Transverse colon (tissue), 4 donors: ENCODE measurements at places on chromosomes 5 and 9.

GRCh38 chr9:119611565-119611964, 242.3 kb upstream of the BRINP1 start:
- no peak overlapping the region for H3K4me3 ChIP-seq
- no peaks in the 10 kb centered on the region for H3K27me3 ChIP-seq
- no peak for DNase-seq
- no peak overlapping the region for H3K27ac ChIP-seq
- H3K4me1 ChIP-seq = no peaks in the 10 kb centered on the region
- no peaks in the 10 kb centered on the region for H3K36me3 ChIP-seq

- no peaks in the 10 kb centered on the region for H3K36me3 ChIP-seq
- DNase-seq = no peak
- no peaks in the 10 kb centered on the region for H3K4me1 ChIP-seq
- H3K27ac ChIP-seq = no peak overlapping the region
Observed at GRCh38 chr5:50888751-50889150, 222.3 kb downstream of the PARP8 start.

GRCh38 chr5:147037515-147038205, 159.1 kb upstream of the PPP2R2B start:
- no peak overlapping the region for H3K27ac ChIP-seq
- H3K4me1 ChIP-seq = no peaks in the 10 kb centered on the region
- no peaks in the 10 kb centered on the region for H3K36me3 ChIP-seq

DNA sequence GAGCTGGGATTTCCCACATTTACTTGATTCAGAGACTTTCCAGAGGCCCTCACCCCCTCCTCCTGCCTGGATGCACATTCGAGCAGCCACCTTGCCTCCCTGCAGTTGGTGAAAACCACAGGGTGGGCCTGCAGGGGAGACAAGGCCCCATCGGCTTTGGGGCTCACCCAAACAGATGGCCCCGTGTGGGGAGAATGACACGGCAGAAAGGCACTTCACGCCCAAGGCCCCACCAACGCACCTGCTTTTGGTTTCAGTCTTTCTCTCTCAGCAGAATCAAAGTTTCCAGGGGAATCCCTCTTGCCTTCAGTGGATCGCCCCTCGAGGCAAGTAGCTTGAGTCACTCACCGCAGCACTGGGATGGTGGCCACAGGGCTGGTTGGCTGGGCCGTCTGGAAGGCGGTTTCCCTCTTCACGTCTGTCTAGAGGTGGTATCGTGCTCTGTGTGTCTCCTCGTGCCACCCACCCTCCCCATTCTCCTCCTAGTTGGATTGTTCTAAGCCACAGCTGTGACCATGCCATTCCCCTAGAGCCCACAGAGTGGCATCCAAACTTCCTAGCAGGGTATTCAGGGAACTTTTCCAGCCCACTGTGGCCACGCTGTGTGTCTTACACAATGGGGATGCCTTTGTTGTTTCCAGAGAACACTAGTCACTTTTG, 31.8 kb downstream of the SEC61B start:
- DNase-seq = peak; percentile 49
- no peaks in the 10 kb centered on the region for H3K36me3 ChIP-seq
- H3K4me1 ChIP-seq = peaks cover 2% of the 10 kb centered on the region
- H3K4me3 ChIP-seq = no peak overlapping the region

DNA sequence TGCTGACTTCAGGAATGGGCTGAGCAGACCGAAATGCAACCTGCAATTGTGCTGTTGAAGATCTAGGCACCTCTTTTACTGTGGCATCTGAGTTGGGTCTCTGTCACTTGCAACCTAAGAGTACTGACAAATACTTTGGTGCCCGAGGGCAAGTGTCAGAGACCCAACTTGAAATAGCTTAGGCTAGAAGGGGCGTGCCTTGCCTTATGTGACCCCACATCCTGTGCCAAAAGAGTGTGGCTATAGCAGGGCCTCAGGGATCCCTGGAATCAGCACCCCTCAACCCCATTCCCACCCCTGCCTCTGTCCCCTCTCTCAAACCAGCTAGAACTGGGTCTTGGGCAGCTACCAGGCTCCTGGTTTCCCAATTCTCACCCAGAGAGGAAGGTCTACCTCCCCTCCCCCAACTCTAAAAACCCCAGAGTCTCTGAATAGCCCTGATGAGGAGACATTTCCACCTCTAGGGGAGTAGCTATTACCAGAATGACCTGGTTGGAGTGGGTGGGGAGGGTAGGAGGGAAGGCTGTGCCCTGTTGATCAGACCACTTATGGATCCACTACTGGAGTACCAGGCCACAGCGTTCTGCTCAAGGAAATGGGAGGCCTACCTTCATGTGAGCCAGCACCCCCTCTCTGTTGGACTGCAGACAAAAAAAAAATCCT, 17.5 kb downstream of the RAI14 start:
- peak overlapping the region; percentile 27 for H3K27ac ChIP-seq
- H3K4me3 ChIP-seq = no peak overlapping the region
- H3K27me3 ChIP-seq = no peaks in the 10 kb centered on the region
- H3K36me3 ChIP-seq = no peaks in the 10 kb centered on the region

DNA sequence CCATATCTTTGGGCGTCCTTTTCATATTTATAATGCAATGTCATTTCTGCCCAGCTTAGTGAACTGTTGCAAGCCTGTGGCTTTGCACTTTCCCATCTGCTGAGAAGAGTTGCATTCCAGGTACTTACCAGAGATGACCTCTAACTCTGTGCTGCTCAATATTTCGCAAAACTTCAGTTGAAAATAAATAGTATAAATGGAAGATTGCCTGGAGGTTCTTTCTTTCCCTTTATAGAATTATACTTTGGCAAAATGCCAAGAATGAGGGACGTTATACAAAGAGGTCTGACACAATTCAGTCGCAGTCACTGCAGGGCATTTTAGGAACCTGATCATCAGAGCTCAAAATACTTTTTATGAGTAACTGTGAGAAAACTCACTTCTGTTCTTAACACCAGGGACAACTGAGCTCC, 18.9 kb upstream of the VLDLR start:
- no peaks in the 10 kb centered on the region for H3K36me3 ChIP-seq
- H3K27me3 ChIP-seq = no peaks in the 10 kb centered on the region
- DNase-seq = no peak
- no peaks in the 10 kb centered on the region for H3K4me1 ChIP-seq
- H3K4me3 ChIP-seq = no peak overlapping the region
- H3K27ac ChIP-seq = no peak overlapping the region

- H3K27ac ChIP-seq = no peak overlapping the region
- DNase-seq = no peak
- H3K36me3 ChIP-seq = no peaks in the 10 kb centered on the region
- no peaks in the 10 kb centered on the region for H3K4me1 ChIP-seq
Observed at GRCh38 chr5:158754018-158754514, 345.6 kb downstream of the EBF1 start.

DNA sequence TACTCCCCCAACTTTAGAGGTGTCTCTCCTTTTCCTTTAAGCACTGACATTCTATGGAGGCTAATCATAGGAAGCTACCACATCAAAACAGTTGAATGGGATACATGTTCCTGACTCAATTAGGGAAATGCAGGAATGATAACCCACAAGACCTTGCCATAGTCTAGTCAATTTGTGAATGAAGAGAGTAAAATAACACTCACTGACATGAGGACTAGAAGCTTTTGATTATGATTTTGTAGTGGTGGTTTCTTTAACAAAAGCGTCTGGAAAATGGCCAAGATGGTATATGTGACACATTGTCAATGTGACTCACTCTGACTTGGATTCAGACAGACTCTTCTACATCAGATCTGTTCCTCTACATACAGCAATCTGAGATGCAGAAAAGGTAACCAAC, 13.7 kb upstream of the PRELID2 start:
- DNase-seq = no peak
- H3K27me3 ChIP-seq = no peaks in the 10 kb centered on the region
- no peak overlapping the region for H3K4me3 ChIP-seq
- H3K27ac ChIP-seq = no peak overlapping the region
- no peaks in the 10 kb centered on the region for H3K36me3 ChIP-seq

GRCh38 chr9:33329117-33329563, 38.8 kb downstream of the NFX1 start:
- H3K4me1 ChIP-seq = peaks cover 39% of the 10 kb centered on the region
- no peaks in the 10 kb centered on the region for H3K36me3 ChIP-seq
- peak; percentile 81 for DNase-seq
- H3K27ac ChIP-seq = peak overlapping the region; percentile 89

- no peak within 1 kb of the TSS for H3K27ac ChIP-seq
- no peaks in the 10 kb centered on the region for H3K36me3 ChIP-seq
- H3K4me1 ChIP-seq = peaks cover 48% of the 10 kb centered on the region
Observed at GRCh38 chr9:124011460-124012301, at the start of gene LHX2. Gene LHX2, plus strand, starts transcription at chr9:124011768. Its CDS starts 581 bp downstream, at chr9:124012349.

GRCh38 chr9:130590305-130590704, 10.9 kb downstream of the FUBP3 start:
- H3K27me3 ChIP-seq = no peaks in the 10 kb centered on the region
- no peak for DNase-seq
- no peak overlapping the region for H3K4me3 ChIP-seq
- no peak overlapping the region for H3K27ac ChIP-seq
- H3K36me3 ChIP-seq = no peaks in the 10 kb centered on the region

DNA sequence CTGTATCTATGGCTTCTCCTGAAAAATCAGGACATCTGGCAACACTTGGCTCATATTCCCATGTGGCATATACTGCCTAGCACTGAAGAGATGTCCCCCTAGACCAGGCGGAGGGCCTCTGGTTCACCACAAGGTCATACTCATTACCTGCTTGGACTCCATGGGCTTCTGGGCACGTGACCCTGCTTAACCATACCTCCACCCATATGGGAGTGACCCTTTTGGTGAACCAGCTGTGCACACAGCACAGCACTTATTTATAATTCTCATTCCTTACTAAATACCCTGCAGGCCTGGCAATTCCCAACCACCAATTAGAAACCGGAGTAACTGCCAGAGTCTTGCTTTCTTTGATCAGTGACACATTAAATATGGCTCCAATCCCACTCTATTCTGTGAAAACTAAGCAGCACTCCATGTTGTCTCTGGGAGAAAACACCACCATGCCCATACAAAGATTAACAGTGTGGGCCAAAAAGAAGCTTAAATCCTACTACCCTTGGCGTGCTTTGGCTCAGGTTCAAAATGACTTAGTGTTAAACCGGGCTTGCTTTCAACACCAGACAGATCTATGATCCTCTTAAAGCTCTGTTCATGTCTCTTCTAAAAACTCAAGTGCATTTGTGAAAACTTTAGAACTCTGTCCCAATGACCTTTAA, 57.7 kb downstream of the MTMR12 start:
- H3K27me3 ChIP-seq = no peaks in the 10 kb centered on the region
- H3K27ac ChIP-seq = no peak overlapping the region
- no peak overlapping the region for H3K4me3 ChIP-seq
- H3K4me1 ChIP-seq = no peaks in the 10 kb centered on the region
- no peak for DNase-seq
- peaks cover 30% of the 10 kb centered on the region for H3K36me3 ChIP-seq

- no peaks in the 10 kb centered on the region for H3K36me3 ChIP-seq
- H3K4me3 ChIP-seq = no peak overlapping the region
- H3K4me1 ChIP-seq = no peaks in the 10 kb centered on the region
- H3K27ac ChIP-seq = no peak overlapping the region
- no peaks in the 10 kb centered on the region for H3K27me3 ChIP-seq
Observed at GRCh38 chr5:1429496-1429895, 15.7 kb downstream of the SLC6A3 start.

DNA sequence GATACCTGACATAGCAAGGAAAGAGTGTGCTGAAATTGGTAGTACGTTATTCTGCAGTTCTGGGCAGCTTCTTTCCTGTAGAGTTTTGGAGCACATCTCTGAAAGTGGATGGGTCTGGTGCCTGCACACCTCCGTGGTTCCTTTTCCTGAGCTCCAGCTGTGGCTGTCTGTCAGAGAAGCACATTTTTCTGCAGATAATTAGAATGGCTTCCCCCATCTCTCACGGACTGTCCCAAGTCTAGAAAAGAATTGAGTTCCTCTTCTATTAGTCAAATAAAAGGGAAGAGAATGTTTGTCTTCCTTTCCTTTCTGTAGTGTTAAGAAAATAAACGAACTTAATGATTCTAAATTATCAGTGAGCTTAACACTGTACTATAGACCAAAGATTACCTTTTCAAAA, 55.7 kb downstream of the VCAN start:
- no peaks in the 10 kb centered on the region for H3K36me3 ChIP-seq
- no peak for DNase-seq
- H3K4me1 ChIP-seq = no peaks in the 10 kb centered on the region
- H3K4me3 ChIP-seq = no peak overlapping the region
- no peaks in the 10 kb centered on the region for H3K27me3 ChIP-seq

DNA sequence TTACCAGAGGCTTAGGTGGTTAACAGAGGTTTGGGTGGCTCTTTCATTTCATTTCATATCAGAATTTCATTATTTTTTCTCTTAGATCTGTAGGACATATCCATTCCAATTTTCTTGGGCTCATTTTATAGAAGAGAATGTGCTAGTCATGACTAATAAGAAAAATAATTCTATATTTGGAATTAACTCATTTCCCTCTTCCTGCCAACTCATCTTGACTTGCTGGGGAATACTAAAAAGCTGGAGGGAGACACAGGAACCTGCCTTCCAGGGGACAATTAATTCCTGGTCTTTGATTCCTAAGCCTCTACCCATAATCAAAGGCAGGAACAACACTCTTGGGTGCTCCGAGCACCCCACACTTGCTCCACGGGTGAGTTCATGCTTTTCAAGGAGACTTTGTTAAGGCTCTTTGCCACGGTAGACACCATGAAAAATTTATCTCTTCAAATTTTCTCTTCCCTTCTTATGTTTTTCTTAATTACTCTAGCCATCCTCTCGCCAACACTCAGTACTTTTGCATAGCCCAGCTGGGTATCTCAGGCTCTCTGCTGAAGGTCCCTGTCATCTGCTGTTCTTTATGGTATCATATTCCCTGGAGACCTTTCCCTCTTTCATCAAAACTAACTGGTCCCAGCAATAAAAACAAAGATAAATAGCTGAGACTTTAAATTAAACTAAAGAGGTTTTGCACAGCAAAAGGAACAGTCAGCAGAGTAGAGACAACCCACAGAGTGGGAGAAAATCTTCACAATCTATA, 273.9 kb downstream of the NPR3 start:
- no peak for DNase-seq
- H3K4me1 ChIP-seq = no peaks in the 10 kb centered on the region

DNA sequence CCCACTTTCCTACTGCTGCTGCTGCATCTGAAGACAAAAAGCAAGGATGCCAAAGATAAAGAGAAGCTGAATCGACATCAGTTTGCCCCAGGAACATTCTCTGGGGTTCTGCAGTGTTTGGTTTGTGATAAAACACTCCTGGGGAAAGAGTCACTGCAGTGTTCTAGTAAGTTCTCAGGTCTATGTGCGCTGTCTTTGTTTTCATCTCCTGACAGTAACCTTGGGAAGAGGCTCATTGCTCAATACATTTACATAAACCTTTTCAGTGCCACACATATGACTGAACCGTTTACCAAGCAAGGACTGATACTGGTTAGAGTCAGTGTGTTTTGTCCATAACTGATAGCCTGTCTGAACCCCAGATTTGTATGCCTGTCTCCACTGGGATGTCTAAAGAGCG, 232.1 kb downstream of the ARHGEF28 start:
- no peaks in the 10 kb centered on the region for H3K4me1 ChIP-seq
- DNase-seq = no peak
- H3K36me3 ChIP-seq = no peaks in the 10 kb centered on the region
- H3K27ac ChIP-seq = no peak overlapping the region

- no peaks in the 10 kb centered on the region for H3K4me1 ChIP-seq
- H3K27ac ChIP-seq = no peak overlapping the region
- DNase-seq = no peak
- no peak overlapping the region for H3K4me3 ChIP-seq
- H3K27me3 ChIP-seq = no peaks in the 10 kb centered on the region
Observed at GRCh38 chr5:54264574-54264973, 45.8 kb downstream of the ARL15 start.
